Inflammatory macrophage treated with lipopolysaccharide for 1 hour (primary cell): ENCODE measurements at places on chromosomes 2 and 18.

GRCh38 chr2:161273038-161273760 lies 35.0 kb upstream of the PSMD14 start:
- peak; percentile 94 for DNase-seq

GRCh38 chr2:95007031-95007609 lies 18.4 kb upstream of the MAL start:
- DNase-seq = no peak

DNA sequence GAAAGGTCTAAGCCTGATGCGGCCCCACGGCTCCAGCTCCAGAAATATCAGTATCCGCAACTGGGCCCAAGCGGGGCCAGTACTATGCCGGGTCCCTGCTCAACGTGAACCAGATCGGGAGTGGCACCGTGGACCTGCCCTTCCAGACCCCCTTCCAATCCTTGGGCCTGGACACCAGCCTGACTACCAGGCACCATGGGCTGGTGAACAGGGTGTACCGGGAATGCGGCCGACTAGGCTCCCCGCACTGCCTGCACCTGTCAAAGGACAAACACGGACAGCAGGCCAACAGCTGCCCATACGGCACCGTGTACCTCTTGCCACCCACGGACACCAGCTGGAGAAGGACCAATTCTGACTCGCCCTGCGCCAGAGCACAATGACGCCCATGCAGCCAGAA lies 1196.9 kb upstream of the CHAC2 start:
- DNase-seq = no peak

DNA sequence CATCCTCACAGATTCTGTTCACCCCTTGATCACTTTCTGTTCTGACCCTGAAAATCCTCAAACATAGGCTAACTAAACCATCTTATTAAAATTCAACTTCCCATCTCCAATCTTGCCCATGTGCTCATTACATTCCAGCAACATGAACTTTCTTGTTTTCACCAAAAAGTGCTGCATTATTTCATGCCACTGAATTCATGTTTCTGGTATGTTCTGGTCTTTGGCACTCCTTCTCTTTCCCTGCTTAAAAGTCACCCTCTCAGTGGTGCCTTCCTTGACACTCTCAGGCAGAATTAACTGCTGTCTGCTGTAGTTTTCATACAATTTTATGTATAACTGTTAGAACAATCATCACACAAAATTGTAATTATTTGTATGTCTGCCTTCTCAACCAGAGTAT lies 247.7 kb upstream of the RBMS1 start:
- no peak for DNase-seq

DNA sequence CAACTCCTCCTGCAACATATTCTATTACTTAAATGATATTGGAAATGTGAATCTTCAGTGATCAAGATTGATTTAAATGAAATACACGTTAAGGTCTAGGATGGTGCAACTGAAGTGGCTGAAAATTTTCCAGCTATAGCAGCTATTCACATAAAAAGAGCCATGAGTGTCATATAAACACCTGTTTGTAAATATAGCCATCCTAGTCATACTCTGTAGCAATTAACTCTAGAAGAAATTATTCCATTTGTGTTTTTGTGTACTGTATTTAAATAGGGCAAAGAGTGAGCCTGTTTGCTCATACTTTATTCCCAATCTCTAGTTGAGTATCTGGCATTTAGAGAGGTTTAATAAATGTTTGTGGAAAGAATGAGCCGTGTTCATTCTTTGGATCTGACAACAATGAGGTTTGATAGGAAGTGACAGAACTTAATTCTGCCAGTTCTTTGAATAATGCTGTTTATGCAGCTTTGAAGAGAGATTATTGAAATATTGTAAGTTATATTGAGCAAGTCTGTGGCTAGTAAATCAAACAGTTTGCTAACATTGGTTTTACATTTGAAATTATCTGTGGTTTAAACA lies 49.7 kb downstream of the BABAM2 start:
- DNase-seq = no peak

DNA sequence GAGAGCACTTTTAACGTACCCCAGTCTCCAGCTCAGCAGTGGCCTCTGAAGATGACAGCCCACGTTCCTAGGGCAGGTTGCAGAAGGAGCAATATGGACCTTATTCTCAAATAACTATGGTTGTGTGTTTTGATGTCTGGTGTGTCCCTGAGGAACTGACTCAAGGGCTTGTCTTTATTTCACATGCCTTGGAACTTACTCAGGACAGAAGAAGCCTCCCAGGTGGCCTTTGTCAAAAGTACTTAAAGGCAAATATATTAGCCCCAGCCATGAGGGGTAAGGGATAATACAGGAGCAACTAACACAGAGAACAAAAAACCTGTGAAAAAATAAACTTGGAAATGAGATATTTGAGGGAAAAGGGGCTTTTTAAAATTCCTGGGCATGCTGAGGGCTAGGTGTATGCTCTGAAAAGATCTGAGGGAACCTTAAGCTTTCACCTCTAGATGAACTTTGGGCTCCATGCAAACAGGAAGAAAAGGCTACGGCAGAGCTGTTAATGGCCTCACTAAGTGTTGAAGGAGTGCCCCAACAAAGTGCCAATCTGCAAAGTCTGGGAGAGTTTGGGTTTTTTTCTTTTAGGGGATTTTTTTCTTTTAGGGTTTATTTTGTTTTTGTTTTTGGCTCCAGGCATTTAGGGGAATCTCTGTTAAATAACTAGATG lies 40.3 kb downstream of the SRBD1 start:
- no peak for DNase-seq

DNA sequence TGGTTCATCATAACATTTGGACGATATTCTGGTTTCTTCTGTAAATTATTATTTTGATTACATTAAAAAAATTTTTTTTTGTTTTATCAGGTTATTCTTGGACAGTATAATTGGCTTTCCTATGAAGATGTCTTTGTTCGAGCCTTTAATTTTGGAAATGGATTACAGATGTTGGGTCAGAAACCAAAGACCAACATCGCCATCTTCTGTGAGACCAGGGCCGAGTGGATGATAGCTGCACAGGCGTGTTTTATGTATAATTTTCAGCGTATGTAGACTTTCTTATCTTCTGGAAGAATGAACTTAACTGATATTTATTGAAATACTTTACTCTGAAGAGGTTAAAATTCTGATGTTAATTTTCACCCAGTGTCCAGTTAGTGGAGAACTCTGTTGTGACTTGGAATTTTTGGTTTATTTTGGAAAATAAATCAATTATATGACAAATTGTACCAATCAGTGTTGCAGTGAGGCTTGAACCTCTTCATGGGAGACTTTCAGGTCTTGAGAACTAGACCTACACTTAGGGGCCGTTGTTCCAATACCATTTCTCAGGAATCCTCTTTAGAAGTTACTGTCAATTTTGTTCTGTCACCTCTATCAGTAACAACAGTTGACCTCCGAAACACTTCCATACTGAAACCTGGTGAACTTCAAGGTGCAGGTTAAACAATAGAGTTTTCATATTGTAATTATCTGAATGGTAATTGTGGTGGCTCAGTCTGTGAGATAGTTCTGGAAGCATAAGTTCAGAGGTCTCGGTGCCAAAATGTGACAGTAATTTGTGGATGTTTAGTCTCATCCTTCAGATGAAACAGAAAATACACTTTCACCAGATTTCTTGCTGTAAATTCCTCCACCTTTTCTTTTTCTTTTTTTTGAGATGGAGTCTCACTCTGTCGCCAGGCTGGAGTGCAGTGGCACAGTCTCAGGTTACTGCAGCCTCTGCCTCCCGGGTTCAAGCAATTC lies 55.7 kb downstream of the ACSL3 start:
- no peak for DNase-seq

- DNase-seq = peak; percentile 74
Observed at GRCh38 chr2:191607096-191607495, 70.8 kb upstream of the NABP1 start.

- no peak for DNase-seq
Observed at GRCh38 chr2:171389780-171390179, 44.0 kb downstream of the METTL8 start.
